ENCODE measurements at places on chromosomes 2 and 18.

GRCh38 chr2:238920053-238920452 is 72.2 kb downstream of the TWIST2 start:
- no peak for DNase-seq

GRCh38 chr2:10453905-10454298 is 5.8 kb upstream of the ODC1 start:
- no peak for DNase-seq

- DNase-seq, result no peak
Observed at GRCh38 chr18:75238100-75238499, 27.5 kb downstream of the TSHZ1 start.

GRCh38 chr2:171985076-171985475 is 14.7 kb upstream of the METAP1D start:
- no peak for DNase-seq

GRCh38 chr2:239930378-239930777 is 94.8 kb downstream of the NDUFA10 start:
- DNase-seq, result no peak

DNA sequence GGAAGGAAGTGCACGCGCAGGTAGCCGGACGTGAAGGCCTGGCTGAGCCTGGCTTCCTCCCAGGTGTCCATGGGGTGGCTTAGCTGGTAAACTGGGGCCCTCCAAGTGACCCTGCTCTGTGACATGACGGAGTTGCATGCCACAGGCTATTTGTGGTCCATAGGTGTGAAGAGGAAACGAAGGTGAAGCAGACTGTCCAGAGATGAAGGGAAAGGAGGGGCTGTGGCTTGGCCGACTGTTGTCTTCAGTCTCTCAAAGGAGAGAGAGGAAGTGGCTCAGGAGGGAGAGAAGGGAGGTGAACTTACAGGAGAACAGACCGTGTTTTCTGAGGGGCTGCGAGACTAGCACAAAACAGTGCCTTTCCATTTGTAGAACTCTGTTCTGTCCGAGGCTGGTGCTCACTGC is 19.3 kb downstream of the INPP5D start:
- peak; percentile 51 for DNase-seq

DNA sequence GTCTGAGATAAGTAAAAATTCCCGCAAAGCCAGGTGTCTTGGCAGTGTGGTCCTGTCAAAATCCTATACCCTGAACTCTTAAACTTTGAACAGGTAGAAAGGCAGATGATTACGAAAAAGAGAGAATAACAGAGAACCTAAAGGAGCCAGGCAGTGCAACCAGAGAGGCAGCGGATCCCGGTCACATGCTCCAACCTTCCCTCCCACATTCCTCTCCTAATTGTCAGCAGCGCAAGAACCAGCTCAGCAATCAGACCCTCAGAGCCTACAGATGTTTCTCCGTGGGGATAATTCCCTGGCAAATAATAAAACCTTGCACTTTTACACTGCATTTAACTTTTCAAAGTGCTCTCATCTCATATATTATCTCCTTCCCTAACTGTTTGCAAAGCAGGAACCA is 124.8 kb downstream of the EPHA4 start:
- DNase-seq, result no peak

DNA sequence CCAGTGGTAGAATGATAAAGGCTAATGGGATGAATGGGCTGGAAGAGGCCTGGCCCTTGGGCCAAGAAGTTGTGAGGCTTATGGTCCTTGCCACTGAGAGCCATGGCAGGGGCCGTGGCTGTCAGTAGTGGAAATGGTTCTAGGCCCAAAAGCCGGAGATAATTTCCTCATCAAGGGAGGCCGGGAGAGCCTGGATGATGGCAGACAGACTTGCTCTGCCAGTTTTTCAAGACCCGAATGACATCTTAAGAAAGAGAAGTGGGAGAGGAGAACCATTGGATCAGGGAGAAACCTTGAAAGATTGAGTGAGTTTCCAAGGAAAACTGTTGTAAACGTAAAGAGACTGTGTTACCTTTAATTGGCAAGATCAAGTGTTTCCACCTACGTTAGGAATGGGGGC is 46.3 kb upstream of the VPS54 start:
- no peak for DNase-seq

GRCh38 chr2:79619976-79620375 is 107.1 kb downstream of the CTNNA2 start:
- DNase-seq, result no peak

GRCh38 chr2:151032741-151033191 is 228.9 kb downstream of the RBM43 start:
- DNase-seq, result no peak

GRCh38 chr18:23495723-23496440 is 7.4 kb upstream of the RMC1 start:
- DNase-seq, result no peak

GRCh38 chr2:46612675-46613074 is 133.3 kb downstream of the TMEM247 start:
- no peak for DNase-seq

DNA sequence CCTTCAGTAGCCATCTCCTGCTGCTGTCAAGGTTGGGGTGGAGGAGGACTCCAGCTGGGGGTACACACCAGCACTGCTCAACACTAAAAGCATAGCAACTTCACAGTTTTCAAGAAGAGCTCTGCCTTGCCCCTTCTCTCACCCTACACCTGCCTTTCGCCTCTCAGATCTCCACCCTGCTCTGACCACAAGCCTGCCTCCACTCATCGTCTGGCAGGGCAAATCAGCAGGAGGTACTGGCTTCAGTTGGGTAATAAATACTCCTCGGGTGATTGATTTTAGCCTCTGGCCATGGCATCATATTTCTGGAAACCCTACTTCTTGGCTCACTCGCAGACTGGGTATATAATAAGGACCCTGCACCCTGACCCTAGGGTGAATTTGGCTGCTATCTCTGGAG is 3.1 kb upstream of the PRKAG3 start:
- no peak for DNase-seq

- peak; percentile 21 for DNase-seq
Observed at GRCh38 chr2:207993151-207993763, 32.1 kb downstream of the PLEKHM3 start.

GRCh38 chr2:107645586-107645985 is 181.1 kb upstream of the RGPD4 start:
- DNase-seq, result no peak

GRCh38 chr2:62313449-62314227 is 117.7 kb downstream of the B3GNT2 start:
- DNase-seq, result peak; percentile 70

GRCh38 chr2:118278046-118278445 is 189.8 kb downstream of the INSIG2 start:
- no peak for DNase-seq

GRCh38 chr2:149422991-149423338 is 92.6 kb downstream of the LYPD6 start:
- no peak for DNase-seq

- DNase-seq, result peak; percentile 34
Observed at GRCh38 chr2:88626171-88627054, 851 bp downstream of the EIF2AK3 start.

- no peak for DNase-seq
Observed at GRCh38 chr18:9115984-9116383, 13.5 kb downstream of the NDUFV2 start.

- no peak for DNase-seq
Observed at GRCh38 chr2:237483018-237483731, 3.9 kb upstream of the MLPH start.

All from GM13976 (cell line).